Kidney epithelial cell (primary cell): ENCODE measurements at places on chromosomes 12 and 14. TPM values are rescaled to one million over a fixed set of nuclear protein-coding genes. Genes with fewer than 3 reads are reported as not detected.

- DNase-seq, result no peak
Measured at GRCh38 chr14:41605550-41606281, 960 bp upstream of the LRFN5 start.

DNA sequence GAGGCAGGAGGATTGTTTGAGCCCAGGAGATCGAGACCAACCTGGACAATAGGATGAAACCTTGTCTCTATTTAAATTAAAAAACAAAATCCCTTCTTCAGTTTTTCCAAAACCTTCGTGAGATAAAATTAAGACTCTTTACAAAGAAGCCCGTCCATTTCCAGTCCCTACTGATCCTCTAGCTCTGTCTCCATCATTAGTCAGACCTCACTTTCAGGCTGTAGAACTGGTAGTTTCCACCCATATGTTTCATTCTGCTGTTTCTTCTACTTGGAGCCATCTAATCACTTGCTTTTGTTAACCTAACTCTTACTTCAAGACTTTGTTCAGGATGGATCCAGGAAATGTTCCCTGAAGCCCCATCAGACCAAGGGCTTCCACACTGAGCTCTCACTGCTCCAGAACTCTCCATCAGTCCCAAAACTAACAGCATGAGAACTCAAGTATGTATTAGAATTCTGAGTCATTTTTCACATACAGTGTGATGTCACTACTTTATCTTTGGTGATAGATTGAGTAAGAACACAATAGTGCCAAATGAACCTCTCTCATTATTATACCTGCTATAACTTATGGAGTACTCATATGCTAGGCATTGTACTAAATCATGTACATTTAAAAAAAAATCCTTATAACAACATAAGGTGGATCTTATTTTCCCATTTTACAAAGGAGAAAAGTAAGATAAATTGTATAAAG is 90.8 kb downstream of the PRICKLE1 start:
- DNase-seq, result no peak

GRCh38 chr12:131348231-131348630 is 362.7 kb upstream of the SFSWAP start:
- DNase-seq, result no peak

DNA sequence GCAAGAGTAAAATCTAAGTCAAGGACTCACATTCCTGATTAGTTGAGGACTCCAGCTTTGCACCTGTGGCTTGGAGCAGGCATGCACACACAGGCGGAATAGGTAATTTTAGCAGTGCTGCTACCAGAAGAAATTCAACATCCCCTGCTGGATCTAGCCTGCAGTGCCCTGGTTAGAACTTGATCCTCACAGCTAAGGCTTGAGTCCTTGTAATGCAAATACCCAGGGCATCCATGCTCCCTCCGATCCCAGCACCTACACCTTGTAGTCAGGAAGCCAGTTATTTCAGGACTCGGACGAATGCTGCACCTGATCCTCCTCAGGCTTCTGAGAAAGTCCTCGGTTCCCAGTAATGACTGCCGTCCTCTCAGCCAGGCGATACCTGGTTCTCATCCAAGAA is 309.0 kb upstream of the AMIGO2 start:
- no peak for DNase-seq

GRCh38 chr14:67944605-67945004 is 125.0 kb downstream of the RAD51B start:
- DNase-seq, result no peak

GRCh38 chr12:124039276-124039675 is 66.3 kb downstream of the ZNF664 start:
- DNase-seq, result no peak

GRCh38 chr12:110371408-110372055 is 32.0 kb downstream of the ANAPC7 start:
- no peak for DNase-seq

DNA sequence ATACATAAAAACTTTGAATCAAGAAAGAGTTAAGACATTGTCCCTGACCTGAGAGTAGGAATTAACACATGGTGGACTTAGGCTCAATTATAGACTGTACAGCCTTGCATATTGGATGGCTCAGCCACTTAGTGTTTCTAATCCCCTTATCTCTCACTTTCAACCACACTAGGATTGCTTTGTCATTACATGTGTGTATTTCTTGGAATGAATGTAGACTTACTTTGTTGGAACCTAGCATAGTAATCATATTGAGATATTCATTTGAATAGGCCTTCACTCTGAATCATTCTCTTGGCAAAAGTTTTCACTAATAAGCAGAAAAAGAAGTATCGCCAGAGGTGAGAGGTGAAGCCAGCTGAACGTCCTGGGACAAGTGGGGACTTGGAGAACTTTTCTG is 1973.9 kb upstream of the FLRT2 start:
- no peak for DNase-seq

DNA sequence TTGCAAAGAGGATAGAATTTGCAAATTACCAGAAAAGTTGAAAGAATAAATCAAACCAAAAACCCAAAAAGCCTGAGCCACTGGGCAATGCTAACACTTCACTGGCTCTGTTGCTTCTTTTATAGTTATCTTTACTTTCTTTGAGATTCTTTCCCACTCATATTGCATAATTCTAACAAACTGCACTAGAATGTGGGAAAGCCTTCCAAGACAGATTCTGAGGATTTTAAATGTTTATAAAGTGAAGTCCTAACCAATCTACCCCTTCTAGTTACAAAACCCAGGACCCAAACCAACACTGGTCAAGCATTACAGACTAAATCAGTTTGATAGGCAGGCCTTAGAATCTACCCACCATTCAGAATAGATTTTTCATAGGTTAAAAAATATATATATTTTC is 150.9 kb downstream of the MED13L start:
- DNase-seq, result no peak

DNA sequence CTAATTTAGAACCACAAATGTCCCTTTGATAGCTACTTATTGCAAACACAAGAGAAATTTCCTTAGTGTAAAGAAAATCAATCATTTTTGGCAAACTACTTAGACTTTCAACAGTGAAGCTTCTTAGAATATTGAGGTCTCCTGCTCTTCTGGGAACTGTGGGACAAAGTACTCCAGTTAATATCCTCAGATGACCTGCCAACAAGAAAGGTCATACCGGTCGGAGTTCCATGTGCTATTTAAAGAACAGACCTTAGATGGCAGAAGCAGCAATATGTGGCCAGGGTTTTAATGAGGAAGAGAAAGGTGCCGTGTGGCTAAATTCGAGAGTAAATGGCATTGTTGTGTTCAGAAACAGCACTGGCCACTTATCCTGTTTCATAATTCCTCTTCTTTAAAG is 114.7 kb upstream of the AMIGO2 start:
- no peak for DNase-seq

DNA sequence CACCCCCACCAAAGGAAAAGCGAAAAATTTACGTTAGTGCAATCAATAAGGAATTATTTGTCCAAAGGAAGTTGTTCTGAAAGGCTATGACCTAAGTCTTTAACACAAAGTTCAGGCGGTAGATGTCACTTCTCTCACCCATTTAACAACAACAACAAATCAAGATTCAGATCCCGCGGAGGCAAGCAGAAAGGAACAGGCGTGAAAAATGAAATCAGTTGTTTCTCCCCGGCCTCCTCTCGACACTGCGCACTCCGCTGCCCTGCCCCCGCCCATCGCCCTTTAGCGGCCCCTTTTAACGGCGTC is 1.4 kb downstream of the DENND5B start:
- no peak for DNase-seq

KLRC1 gene
- total RNA-seq, result not detected in 2 replicates

TMEM119 gene
- not detected in 2 replicates for total RNA-seq

TMTC1 gene
- 1.6 and 1.8 TPM in 2 replicates for total RNA-seq

TSPAN11 gene
- 4.7 and 5.2 TPM in 2 replicates for total RNA-seq

GSG1 gene
- not detected in 2 replicates for total RNA-seq

SPTB gene
- total RNA-seq, result 0.21 and 0.54 TPM in 2 replicates
